ENCODE measurements at places on chromosomes 12 and 14.

GRCh38 chr12:26034371-26035142 is 76.1 kb downstream of the RASSF8 start:
- H3K27ac ChIP-seq = no peak overlapping the region
- no peaks in the 10 kb centered on the region for H3K36me3 ChIP-seq
- no peaks in the 10 kb centered on the region for H3K27me3 ChIP-seq
- ATAC-seq = no peak

DNA sequence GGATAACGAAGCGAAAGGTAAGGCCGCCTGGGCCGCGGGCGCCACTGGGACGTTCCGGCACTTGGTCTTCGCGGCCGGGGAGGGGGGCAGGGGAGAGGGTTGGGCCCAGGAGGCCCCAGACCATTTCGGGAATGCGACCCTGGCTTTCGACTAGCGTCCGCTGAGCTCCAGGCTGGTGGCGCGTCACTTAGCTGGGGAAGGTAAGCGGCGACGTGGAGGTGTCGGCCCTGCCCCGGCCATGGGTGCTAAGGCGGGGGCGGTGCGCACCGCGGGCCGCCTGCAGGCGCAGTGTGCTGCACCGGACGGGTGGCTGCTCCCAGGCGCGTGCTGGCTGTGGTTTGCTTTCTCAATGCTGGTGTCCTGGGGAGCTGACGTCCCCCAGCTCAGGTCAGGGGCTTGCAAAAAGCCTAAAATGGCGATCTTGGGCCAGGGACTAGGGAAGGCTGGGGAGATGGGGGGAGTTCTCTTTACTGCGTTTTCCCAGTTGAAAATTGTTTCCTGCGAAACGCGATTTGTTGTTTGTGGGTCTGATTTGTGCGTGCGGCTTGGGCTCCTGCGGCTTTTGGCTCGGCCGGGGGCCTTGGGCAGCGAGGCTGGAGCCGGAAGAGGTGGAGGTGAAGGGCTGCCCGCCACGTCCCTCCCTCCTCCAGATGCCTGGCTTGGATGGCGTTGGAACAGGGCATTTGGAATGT is 1.2 kb downstream of the HOXC10 start:
- peaks cover 84% of the 10 kb centered on the region for H3K27me3 ChIP-seq
- H3K27ac ChIP-seq = no peak overlapping the region
- peak; percentile 18 for ATAC-seq
- peak overlapping the region; percentile 39 for H3K4me3 ChIP-seq
- H3K4me1 ChIP-seq = peaks cover 17% of the 10 kb centered on the region

DNA sequence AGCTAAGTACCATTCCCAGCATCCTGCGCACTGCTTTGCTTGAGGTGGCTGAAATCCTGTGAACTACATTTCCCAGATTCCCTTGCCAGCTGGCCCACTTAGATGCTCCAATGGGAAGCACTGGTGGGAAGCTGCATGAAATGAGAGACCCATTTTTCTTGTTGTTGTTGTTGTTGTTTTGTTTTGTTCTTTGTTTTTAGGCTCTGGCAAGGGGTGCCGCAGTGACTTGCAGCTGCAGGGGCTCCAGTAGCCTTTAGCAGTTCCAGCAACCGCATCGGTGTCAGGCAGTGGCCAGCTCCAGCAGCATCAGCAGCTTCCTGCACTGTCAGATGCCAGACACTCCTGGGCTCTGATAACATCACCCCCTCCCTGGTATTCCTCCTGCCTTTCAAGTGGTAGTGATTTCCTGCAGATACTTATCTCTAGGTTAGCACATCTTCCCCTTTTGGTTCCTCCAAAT is 8.8 kb upstream of the EGLN3 start:
- no peak overlapping the region for H3K4me3 ChIP-seq
- no peaks in the 10 kb centered on the region for H3K27me3 ChIP-seq
- no peaks in the 10 kb centered on the region for H3K36me3 ChIP-seq

- H3K4me1 ChIP-seq = peaks cover 20% of the 10 kb centered on the region
- H3K27me3 ChIP-seq = no peaks in the 10 kb centered on the region
- H3K27ac ChIP-seq = peak overlapping the region; percentile 92
- peaks cover 100% of the 10 kb centered on the region for H3K36me3 ChIP-seq
These were observed 6.0 kb downstream of the BICDL1 start for GRCh38 chr12:119994892-119995658.

DNA sequence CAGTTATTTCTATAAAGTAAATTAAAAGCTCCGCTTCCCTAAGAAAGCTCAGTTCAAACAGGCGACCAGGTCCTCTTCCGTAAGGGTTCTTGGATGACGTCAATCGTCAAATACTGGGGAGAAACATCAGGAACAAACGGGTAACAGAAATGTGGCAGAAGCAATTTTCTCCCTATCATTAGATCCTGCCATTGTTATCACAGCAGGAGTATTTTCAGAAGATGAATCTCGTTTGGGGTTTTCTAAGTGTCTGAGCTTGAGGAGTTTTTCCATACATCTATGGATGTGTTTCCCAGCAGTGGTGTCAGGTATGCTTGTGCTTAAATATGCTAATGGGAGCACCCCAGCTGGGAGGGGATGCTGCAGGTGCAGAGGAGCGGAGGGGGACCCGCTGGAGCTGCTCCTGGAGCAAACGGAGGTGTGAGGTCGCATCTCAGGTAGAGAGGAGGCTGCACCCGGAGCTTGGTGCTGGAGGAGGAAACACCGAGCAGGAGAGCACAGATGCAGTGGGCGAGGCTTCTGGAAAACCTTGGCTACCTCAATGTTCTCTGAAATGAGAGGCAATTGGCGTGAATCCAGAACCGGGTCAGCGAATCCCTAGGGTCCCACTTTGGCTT is 795.5 kb downstream of the AACS start:
- no peak for ATAC-seq
- no peaks in the 10 kb centered on the region for H3K36me3 ChIP-seq
- H3K27me3 ChIP-seq = peaks cover 10% of the 10 kb centered on the region
- H3K4me1 ChIP-seq = no peaks in the 10 kb centered on the region
- H3K27ac ChIP-seq = no peak overlapping the region
- H3K4me3 ChIP-seq = no peak overlapping the region

GRCh38 chr12:87988534-87988933 is 40.7 kb downstream of the C12orf50 start:
- no peak overlapping the region for H3K4me3 ChIP-seq
- H3K27ac ChIP-seq = no peak overlapping the region
- peaks cover 3% of the 10 kb centered on the region for H3K27me3 ChIP-seq
- H3K36me3 ChIP-seq = no peaks in the 10 kb centered on the region
- no peaks in the 10 kb centered on the region for H3K4me1 ChIP-seq

DNA sequence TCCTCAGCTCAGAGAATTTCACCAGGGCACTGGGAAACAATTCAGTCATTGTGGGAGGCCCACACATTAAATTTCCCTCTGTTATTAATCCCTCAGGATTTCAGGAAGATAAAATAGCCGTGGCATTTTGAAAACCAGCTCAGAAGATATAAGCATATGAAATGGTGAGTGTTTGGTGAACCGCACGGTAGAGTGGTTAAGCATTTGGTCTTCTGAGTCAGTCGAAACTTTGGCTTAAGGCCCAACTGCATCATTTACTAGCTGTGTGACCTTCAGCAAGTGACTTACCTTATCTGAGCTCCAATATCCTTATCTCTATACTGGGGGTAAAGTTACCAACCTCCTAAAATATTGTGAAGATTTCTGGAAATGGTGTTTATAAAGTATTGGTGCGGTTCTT is 5.2 kb upstream of the VRK1 start:
- H3K4me1 ChIP-seq = no peaks in the 10 kb centered on the region
- ATAC-seq = no peak
- H3K36me3 ChIP-seq = no peaks in the 10 kb centered on the region
- H3K27ac ChIP-seq = no peak overlapping the region
- peaks cover 4% of the 10 kb centered on the region for H3K27me3 ChIP-seq
- no peak overlapping the region for H3K4me3 ChIP-seq

DNA sequence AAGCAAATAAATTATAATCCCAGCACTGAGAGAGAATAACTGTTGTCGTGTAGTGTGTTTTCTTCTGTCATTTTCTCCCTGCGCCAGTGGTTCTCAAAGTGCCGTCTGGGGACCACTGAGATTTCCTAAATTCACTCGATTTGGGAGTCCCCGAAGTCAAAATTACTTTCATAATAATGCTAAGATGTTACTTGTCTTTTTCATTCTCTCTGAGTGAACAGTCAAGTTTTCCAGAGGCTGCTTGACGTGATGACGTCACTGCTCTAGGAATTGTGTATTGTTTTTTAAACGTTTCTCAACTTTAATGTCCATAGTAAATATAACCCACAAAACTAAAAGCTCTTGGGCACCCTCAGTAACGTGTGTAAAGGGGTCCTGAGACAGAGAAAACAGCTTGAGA is 796 bp upstream of the POP5 start:
- ATAC-seq = no peak
- peak overlapping the region; percentile 100 for H3K4me3 ChIP-seq
- peak overlapping the region; percentile 96 for H3K27ac ChIP-seq
- peaks cover 38% of the 10 kb centered on the region for H3K36me3 ChIP-seq
- no peaks in the 10 kb centered on the region for H3K27me3 ChIP-seq

GRCh38 chr12:21434699-21435098 is 2.8 kb upstream of the PYROXD1 start:
- H3K4me3 ChIP-seq = no peak overlapping the region
- H3K27me3 ChIP-seq = no peaks in the 10 kb centered on the region
- H3K36me3 ChIP-seq = peaks cover 18% of the 10 kb centered on the region
- peaks cover 18% of the 10 kb centered on the region for H3K4me1 ChIP-seq
- no peak overlapping the region for H3K27ac ChIP-seq

DNA sequence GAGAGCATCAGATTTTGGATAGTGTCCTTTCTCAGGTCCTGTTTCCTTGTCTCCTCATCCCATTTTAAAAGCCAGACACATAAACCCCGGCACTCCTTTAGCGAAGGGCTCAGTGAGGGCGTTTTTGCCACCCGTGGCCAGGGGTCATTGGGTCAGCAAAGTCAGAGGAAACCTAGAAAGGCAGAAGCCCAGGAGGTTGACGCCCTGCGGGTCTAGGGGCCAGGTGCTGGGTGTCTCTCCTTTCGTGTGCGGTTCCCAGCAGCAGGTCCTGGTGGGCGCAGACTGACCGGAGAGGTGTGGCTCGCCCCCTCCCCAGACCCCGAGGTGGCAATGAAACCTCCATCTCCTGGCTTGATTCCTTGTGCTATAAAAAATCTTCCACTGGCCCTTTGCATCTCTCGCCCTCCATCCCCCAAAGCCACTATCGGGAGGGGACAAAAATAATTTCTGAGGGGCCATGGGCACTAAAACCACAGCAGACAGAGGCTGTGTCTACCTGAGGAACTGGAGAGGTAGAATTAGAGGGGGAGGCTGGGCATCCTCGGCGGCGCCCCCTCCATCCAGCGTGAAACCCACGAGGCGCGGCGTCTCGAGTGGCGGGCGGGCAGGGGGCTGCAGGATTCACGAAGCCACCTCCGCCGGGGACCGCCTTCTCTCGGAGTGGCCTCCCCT is 858 bp upstream of the FRMD6 start:
- H3K36me3 ChIP-seq = peaks cover 4% of the 10 kb centered on the region
- H3K4me3 ChIP-seq = peak overlapping the region; percentile 83

GRCh38 chr14:63288853-63289252 is 29.9 kb downstream of the GPHB5 start:
- peak; percentile 47 for ATAC-seq
- H3K4me3 ChIP-seq = no peak overlapping the region
- peaks cover 24% of the 10 kb centered on the region for H3K27me3 ChIP-seq

DNA sequence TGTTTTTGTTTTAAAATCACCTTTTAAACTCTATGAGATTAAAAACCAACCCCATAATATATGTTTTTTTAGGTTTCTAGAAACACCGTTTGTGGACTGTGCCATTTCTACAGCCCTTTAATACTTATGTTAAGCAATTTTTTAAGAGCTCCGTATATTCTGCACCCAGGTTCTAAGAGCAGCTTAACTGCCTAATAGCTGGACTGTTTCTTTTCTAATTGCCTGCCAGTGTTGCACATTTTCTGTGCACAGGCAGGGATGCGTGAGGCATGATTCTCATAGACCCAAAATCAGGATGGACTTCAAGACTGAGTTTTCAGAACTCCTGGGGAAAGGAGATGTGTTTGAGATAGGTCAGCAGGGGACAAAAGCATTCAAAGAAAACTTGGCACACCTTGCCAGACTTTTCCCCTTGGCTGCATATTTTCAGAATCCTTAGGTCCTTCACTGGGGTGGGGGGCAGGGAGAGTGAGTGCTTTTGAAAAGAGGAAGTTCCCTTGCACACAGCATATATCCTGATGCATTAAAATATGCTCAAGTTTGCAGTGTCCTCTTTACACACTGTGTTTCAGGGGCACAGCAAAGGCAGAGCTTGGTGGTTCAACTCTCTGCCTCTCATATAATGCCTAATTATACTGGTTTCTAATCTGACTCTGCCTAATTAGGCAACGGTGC is 27.9 kb downstream of the TMEM30B start:
- ATAC-seq = no peak
- no peak overlapping the region for H3K27ac ChIP-seq
- H3K27me3 ChIP-seq = peaks cover 20% of the 10 kb centered on the region
- no peaks in the 10 kb centered on the region for H3K36me3 ChIP-seq

DNA sequence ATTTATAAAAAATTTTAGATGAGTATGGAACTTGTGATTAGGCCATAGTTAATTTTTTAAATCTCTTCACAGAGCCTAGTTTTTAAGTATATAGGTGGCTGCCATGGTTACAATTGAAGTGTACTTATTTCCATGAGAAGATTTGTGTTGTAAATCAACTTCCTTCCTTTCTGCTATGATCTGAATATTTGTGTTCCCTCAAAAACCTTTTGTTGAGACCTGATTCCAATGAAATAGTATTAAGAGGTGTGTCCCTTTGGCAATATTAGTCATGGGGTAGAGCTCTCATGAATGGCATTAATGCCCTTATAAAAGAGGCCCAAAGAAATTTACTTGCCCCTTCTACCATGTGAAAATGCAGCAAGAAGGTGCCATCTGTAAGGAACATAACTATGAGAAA is 28.8 kb downstream of the ETNK1 start:
- peaks cover 84% of the 10 kb centered on the region for H3K36me3 ChIP-seq
- H3K27me3 ChIP-seq = no peaks in the 10 kb centered on the region
- H3K27ac ChIP-seq = no peak overlapping the region
- H3K4me1 ChIP-seq = peaks cover 46% of the 10 kb centered on the region

DNA sequence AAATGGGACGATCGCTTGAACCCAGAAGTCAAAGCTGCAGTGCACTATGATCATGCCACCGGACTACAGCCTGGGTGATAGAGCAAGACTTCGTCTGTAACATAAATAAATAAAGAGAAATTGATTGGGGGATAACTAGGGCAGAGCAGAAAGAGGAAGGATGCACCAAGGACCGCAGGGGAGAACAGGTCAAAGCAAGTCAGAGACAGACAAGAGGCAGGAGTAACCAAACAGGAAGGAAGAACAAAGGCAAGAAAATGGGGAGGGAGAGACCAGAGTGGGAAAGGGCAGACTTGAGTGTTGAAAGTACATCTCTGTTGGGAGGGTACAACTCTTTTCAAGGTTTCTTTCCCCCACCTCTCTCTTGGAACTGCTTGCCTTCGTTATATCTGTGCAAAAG is 50.8 kb upstream of the ELK3 start:
- peak overlapping the region; percentile 69 for H3K27ac ChIP-seq
- H3K4me1 ChIP-seq = peaks cover 25% of the 10 kb centered on the region
- ATAC-seq = peak; percentile 22
- H3K27me3 ChIP-seq = no peaks in the 10 kb centered on the region
- no peaks in the 10 kb centered on the region for H3K36me3 ChIP-seq

GRCh38 chr12:56872366-56872765 is 61.8 kb downstream of the SDR9C7 start:
- peaks cover 7% of the 10 kb centered on the region for H3K27me3 ChIP-seq
- H3K4me3 ChIP-seq = no peak overlapping the region
- no peaks in the 10 kb centered on the region for H3K36me3 ChIP-seq
- ATAC-seq = no peak
- H3K4me1 ChIP-seq = no peaks in the 10 kb centered on the region
- no peak overlapping the region for H3K27ac ChIP-seq

- no peaks in the 10 kb centered on the region for H3K36me3 ChIP-seq
- no peak overlapping the region for H3K27ac ChIP-seq
- no peak for ATAC-seq
- no peaks in the 10 kb centered on the region for H3K4me1 ChIP-seq
- H3K27me3 ChIP-seq = no peaks in the 10 kb centered on the region
These were observed 10.0 kb downstream of the HIP1R start for GRCh38 chr12:122845041-122845864.

GRCh38 chr14:91117960-91118359 is 4.1 kb downstream of the DGLUCY start:
- ATAC-seq = no peak
- H3K36me3 ChIP-seq = peaks cover 74% of the 10 kb centered on the region
- H3K27ac ChIP-seq = peak overlapping the region; percentile 95
- no peaks in the 10 kb centered on the region for H3K27me3 ChIP-seq

Data from activated T-helper 17 cell treated with anti-CD3 and anti-CD28 coated beads, Interleukin-2, amount 50 U/mL, for 72 hours (primary cell).